ENCODE measurements at places on chromosomes 12 and 14.

GRCh38 chr12:2829275-2829674 is 5.6 kb downstream of the NRIP2 start:
- no peak for DNase-seq

DNA sequence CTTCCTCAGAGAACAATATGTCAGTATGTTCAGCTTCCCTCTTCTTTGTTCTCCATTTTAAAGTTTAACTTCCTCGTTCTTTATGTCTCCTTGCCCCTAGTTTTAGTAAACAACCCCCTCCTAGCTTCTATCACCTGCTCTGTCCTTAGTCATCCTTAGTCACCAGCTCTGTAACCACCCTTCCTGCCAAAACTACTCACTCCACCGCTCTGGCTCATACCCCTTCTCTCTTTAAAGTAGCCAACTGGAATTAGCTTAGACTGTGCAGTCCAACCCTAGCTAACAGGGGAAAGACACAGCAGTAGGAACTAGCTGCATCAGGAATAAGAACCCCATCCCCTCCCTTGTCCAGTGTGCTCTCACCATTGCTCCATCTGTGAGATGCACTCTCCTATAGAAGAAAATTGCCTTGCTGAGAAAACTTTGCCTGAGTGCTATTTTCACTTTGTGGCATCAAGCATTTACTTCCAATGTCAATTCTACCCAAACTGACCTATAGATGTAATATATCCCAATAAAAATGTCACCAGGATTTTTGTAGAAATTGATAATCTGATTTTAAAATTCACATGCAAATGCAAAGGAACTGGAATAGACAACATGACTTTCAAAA is 603.2 kb downstream of the C12orf50 start:
- DNase-seq = no peak

- DNase-seq = no peak
Measured at GRCh38 chr12:82886671-82887340, 200.1 kb downstream of the TMTC2 start.

- DNase-seq = no peak
Measured at GRCh38 chr12:75374971-75375370, 15.9 kb upstream of the GLIPR1L2 start.

- no peak for DNase-seq
Measured at GRCh38 chr14:63167044-63167443, 37.2 kb upstream of the RHOJ start.

GRCh38 chr14:97306133-97306759 is 509.1 kb downstream of the VRK1 start:
- DNase-seq = no peak
